Uterus (tissue), 4 donors: ENCODE measurements at places on chromosomes 1 and 21. TPM values are rescaled to one million over a fixed set of nuclear protein-coding genes. Genes with fewer than 3 reads are reported as not detected.

DNA sequence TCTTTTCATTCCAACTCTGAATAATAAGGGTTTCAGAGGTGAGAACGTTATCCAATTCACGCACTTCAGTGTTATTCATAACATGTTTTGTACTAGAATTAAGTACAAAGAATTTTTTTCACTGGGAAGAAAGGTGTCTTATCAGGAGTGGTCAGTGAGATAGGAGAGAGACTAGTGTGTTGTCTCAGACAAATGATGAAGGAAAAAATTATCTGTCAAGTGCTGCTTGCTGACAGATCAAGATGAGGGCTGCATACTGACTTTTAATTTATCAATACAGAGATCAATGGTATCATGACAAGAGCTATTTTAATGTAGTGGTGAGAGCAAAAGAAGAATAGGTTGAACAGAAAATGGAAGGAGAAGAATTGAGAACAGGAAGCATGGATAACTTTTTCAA lies 402.4 kb downstream of the KCNT2 start:
- no peak for DNase-seq
- no peaks in the 10 kb centered on the region for H3K27me3 ChIP-seq
- H3K36me3 ChIP-seq, result no peaks in the 10 kb centered on the region
- H3K27ac ChIP-seq, result no peak overlapping the region

ASCL5 gene
- total RNA-seq, result not detected

DNA sequence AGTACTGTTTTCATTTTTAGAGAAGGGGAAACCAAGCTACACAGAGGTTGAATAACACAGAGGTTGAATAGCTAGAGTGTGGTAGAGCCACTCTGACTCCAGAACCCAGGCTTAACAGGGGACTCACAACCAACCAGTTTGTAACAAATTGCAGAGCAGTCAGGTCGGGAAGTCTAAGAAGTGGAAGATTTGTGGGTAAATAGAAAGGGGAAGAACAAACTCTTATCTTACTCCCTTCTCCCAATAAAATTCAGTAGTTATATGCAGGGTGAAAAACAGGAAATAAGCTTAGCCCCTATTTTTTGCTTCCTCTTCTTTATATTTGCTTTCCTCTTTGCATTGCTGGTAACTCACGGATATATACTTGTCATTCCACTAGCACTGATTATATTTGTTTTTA lies 23.2 kb downstream of the CDC42 start:
- no peak overlapping the region for H3K4me3 ChIP-seq
- H3K27me3 ChIP-seq, result no peaks in the 10 kb centered on the region
- peaks cover 7% of the 10 kb centered on the region for H3K4me1 ChIP-seq
- H3K36me3 ChIP-seq, result no peaks in the 10 kb centered on the region

ACADM gene
- total RNA-seq, result 174 TPM

- H3K27ac ChIP-seq, result no peak overlapping the region
- peaks cover 4% of the 10 kb centered on the region for H3K4me1 ChIP-seq
- H3K27me3 ChIP-seq, result no peaks in the 10 kb centered on the region
- H3K36me3 ChIP-seq, result no peaks in the 10 kb centered on the region
- no peak overlapping the region for H3K4me3 ChIP-seq
Observed at GRCh38 chr1:53180226-53180625, 16.4 kb upstream of the CPT2 start.

ZBTB37 gene
- total RNA-seq, result 14.8 TPM

DNA sequence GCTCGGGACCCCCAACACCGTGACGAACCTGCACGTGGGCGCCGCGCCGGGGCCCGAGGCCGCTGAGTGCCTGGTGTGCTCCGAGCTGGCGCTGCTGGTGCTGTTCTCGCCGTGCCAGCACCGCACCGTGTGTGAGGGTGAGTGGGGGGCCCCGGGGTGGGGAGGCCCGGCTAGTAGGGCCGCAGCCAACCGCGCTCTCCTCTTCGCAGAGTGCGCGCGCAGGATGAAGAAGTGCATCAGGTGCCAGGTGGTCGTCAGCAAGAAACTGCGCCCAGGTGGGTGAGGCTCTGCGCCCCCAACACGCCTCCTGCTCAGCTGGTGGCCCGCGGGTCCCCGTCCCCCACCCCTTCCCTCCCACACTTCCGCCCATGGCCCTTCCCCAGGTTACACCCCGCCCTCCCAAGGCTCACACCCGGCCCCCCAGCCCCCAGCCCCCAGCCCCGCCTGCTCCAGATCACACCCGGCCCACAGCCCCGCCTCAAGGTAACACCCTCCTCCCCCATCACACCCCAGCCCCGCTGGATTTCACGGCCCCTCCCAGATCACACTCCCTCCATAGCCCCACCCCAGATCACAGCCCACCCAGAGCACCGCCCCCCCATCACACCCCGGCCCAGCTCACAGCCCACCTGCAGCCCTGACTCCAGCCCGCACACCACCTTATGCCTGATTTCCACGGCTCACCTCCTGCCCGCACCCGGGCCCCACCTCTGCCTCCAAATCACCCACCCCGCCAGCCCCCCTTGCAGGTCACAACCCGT lies 2.4 kb upstream of the MMP23B start:
- no peaks in the 10 kb centered on the region for H3K4me1 ChIP-seq
- no peak overlapping the region for H3K4me3 ChIP-seq
- no peak overlapping the region for H3K27ac ChIP-seq
- DNase-seq, result no peak
- H3K27me3 ChIP-seq, result peaks cover 15% of the 10 kb centered on the region

CYP4Z1 gene
- total RNA-seq, result 0.41 TPM

GRCh38 chr1:54105080-54105479 lies 47.7 kb downstream of the CDCP2 start:
- H3K4me1 ChIP-seq, result no peaks in the 10 kb centered on the region
- no peak for DNase-seq
- H3K27ac ChIP-seq, result no peak overlapping the region
- H3K27me3 ChIP-seq, result no peaks in the 10 kb centered on the region
- no peak overlapping the region for H3K4me3 ChIP-seq

- no peaks in the 10 kb centered on the region for H3K4me1 ChIP-seq
- H3K4me3 ChIP-seq, result no peak overlapping the region
- no peaks in the 10 kb centered on the region for H3K27me3 ChIP-seq
- H3K36me3 ChIP-seq, result no peaks in the 10 kb centered on the region
Observed at GRCh38 chr1:212539737-212540430, 68.7 kb upstream of the ATF3 start.

ZNF670 gene
- total RNA-seq, result 5.6 TPM

- peak overlapping the region; percentile 58 for H3K4me3 ChIP-seq
- H3K36me3 ChIP-seq, result no peaks in the 10 kb centered on the region
- H3K4me1 ChIP-seq, result no peaks in the 10 kb centered on the region
- peak; percentile 65 for DNase-seq
- no peaks in the 10 kb centered on the region for H3K27me3 ChIP-seq
Observed at GRCh38 chr1:169105434-169106094, 926 bp upstream of the ATP1B1 start.

HTR6 gene
- not detected for total RNA-seq

PRPF38B gene
- total RNA-seq, result 40.0 TPM

KCNC4 gene
- 29.4 TPM for total RNA-seq

GRCh38 chr1:43481491-43481890 lies 27.8 kb upstream of the HYI start:
- H3K27ac ChIP-seq, result no peak overlapping the region
- no peaks in the 10 kb centered on the region for H3K4me1 ChIP-seq
- no peak for DNase-seq

GRCh38 chr1:219797009-219797408 lies 131.3 kb downstream of the SLC30A10 start:
- no peak overlapping the region for H3K4me3 ChIP-seq
- H3K4me1 ChIP-seq, result no peaks in the 10 kb centered on the region
- DNase-seq, result no peak
- no peak overlapping the region for H3K27ac ChIP-seq
- no peaks in the 10 kb centered on the region for H3K36me3 ChIP-seq

GRCh38 chr1:55593298-55593697 lies 378.1 kb upstream of the USP24 start:
- H3K36me3 ChIP-seq, result no peaks in the 10 kb centered on the region
- H3K27me3 ChIP-seq, result no peaks in the 10 kb centered on the region
- H3K4me3 ChIP-seq, result no peak overlapping the region
- no peak overlapping the region for H3K27ac ChIP-seq
- DNase-seq, result no peak

DNA sequence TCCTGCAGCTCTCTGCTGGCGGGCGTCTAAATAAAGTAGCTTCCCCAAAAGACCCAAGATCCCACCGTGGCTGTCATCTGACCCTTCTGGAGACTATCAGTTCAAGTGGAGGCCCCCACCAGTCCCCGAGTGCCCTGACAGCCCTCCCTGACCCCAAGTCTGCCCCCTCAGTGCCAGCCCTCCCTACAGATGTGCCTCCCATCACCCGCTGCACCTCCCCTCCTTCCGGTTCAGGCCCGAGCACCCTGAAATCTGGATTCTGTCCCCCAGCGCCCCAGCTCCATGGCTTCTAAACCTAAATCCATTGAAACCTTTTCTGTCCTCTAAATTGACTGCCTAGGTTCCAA lies 595 bp downstream of the IL10RB start:
- H3K4me3 ChIP-seq, result peak overlapping the region; percentile 82
- no peaks in the 10 kb centered on the region for H3K4me1 ChIP-seq
- H3K36me3 ChIP-seq, result no peaks in the 10 kb centered on the region
- no peaks in the 10 kb centered on the region for H3K27me3 ChIP-seq
- H3K27ac ChIP-seq, result peak overlapping the region; percentile 80

DNA sequence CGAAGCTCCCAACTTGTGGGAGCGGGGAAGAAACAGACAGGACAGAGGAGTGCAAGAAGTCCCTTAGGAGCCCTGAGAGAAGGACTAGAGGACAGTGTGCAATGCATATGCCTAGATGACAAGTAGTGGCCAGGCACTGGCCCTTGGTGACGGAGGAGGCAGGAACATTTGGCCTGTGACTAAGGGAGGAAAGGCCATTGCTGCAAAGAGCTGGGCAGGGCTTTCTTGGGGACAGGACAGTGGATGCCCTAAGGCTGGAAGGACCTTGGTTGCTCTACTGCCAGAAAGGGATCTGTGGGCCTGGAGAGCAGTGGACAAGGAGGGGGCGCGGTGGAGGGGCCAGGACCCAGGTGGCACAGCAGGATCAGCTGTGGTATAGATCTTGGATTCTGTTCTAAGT lies 481.3 kb downstream of the CAMTA1 start:
- DNase-seq, result no peak
- no peaks in the 10 kb centered on the region for H3K27me3 ChIP-seq
- no peaks in the 10 kb centered on the region for H3K36me3 ChIP-seq
- H3K4me1 ChIP-seq, result no peaks in the 10 kb centered on the region
- H3K4me3 ChIP-seq, result no peak overlapping the region

DNA sequence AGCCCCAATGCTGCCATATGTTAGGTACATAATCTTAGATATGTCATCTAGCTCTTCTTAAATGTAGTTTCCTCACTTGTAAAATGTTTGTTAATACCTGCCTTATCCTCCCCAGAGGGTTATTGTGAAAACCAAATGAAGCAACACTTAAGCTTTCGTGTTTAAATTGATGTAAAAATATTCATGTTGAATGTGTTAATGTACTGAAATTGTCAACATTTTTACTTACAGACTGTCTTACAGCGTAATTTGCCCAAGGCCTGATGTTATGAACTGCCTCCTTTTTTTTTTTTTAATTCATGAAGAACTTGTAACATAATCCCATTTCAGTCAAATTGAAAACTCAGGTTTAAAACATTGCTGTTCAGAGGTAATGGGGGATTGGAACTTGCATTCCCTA lies 25.6 kb upstream of the ENAH start:
- DNase-seq, result no peak
- H3K4me3 ChIP-seq, result no peak overlapping the region
- no peak overlapping the region for H3K27ac ChIP-seq
- H3K36me3 ChIP-seq, result no peaks in the 10 kb centered on the region
- no peaks in the 10 kb centered on the region for H3K4me1 ChIP-seq

- no peak overlapping the region for H3K4me3 ChIP-seq
- no peaks in the 10 kb centered on the region for H3K4me1 ChIP-seq
- no peaks in the 10 kb centered on the region for H3K36me3 ChIP-seq
- no peak overlapping the region for H3K27ac ChIP-seq
- H3K27me3 ChIP-seq, result no peaks in the 10 kb centered on the region
Observed at GRCh38 chr21:23743821-23744220, 1863.5 kb downstream of the MRPL39 start.

GRCh38 chr1:213120386-213120785 lies 69.3 kb downstream of the RPS6KC1 start:
- no peaks in the 10 kb centered on the region for H3K36me3 ChIP-seq
- no peak overlapping the region for H3K4me3 ChIP-seq
- no peaks in the 10 kb centered on the region for H3K4me1 ChIP-seq
- no peak overlapping the region for H3K27ac ChIP-seq
- no peak for DNase-seq
- no peaks in the 10 kb centered on the region for H3K27me3 ChIP-seq
